CD4-positive, alpha-beta T cell treated with Interleukin-6 at 100 ng/mL for 8 hours (primary cell): ENCODE measurements at places on chromosomes 13 and 19.
A peak's percentile ranks its signal among the peaks of the same experiment; 100 is the strongest.

GRCh38 chr19:51422053-51422448 lies 4.6 kb upstream of the SIGLEC10 start:
- peak; percentile 68 for DNase-seq

DNA sequence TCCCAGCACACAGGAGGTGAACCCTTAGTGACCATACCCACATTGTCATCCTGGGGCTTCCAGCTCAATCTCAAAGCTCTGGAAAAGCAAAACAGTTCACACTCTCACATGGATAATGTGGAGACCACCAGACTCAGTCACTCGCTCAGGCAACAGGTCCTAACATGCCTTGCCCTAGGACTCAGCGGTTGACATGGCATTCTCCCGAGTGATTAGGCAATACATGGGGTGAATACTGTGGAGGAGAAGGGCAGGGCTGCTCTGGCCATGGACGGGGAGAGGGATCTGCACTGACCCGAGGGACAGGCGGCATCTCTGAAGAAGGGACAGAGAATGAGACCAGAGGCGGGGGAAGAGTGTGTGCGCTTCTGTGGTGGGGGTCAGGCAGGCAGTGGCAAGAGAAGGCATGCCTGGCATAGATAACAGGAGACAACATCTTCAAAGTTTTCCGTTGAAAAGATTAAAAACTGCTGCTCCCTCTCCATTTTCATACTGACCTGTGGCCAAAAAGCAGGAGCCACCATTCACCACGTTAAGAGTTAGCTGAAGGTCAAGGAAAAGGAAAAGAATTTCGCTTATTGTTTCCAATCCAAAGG lies 44.5 kb upstream of the EPHX3 start:
- DNase-seq: no peak

- DNase-seq: no peak
These were observed 672 bp downstream of the HPN start for GRCh38 chr19:35042056-35042730.

DNA sequence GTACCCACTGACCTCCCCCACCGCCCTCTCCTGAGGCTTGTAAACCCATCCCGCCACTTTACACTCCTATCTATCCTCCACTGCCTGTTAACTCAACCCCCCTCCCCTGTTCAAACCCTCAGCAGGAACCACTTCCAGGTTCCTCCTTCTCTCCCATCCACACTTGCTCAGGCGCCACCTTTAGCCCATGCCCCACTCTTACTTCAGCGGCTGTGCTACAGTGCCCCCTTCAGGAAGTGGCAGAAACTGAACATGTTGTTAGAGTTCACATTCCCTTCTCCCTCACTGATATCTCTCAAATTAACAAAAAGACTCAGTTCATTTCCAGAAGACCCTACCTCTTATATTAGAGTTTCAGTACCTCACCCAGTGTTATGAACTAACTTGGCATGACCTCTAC lies 49.4 kb downstream of the ZNF91 start:
- no peak for DNase-seq

GRCh38 chr13:39510316-39510695 lies 92.7 kb downstream of the LHFPL6 start:
- no peak for DNase-seq

GRCh38 chr13:43694146-43694664 lies 92.6 kb downstream of the ENOX1 start:
- no peak for DNase-seq

DNA sequence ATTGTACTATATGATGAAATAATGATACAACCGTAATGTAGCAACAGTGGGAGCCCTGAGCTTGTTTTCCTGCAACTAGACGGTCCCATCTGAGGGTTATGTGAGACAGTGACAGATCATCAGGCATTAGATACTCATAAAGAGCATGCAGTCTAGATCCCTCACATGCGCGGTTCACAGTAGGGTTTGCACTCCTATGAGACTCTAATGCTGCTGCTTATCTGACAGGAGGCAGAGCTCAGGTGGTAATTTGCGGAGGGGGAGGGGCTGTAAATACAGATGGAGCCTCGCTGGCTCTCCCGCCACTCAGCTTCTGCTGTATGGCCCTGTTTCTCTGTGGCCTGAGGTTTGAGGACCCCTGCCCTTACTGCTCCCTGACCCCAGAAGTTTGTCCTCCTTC lies 13.7 kb downstream of the EPHX3 start:
- DNase-seq: no peak

GRCh38 chr13:100128373-100128772 lies 39.5 kb downstream of the PCCA start:
- no peak for DNase-seq

GRCh38 chr19:18480006-18480691 lies 41.7 kb downstream of the ELL start:
- no peak for DNase-seq

DNA sequence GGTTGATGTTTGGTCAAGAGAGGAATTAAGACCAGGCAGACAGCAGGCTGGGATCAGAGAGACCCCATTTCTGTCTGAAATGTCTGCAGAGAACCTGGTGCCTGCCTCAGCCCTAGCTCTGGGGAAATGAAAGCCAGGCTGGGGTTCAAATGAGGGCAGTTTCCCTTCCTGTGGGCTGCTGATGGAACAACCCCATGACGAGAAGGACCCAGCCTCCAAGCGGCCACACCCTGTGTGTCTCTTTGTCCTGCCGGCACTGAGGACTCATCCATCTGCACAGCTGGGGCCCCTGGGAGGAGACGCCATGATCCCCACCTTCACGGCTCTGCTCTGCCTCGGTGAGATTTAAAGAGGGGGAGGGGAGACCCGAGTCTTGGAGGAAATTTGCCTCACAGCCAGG lies at the start of gene LILRB4:
Gene LILRB4, plus strand, starts transcription at position 256 of the 400 bp plus-strand sequence. Its CDS starts 49 bp downstream, at position 305.
- DNase-seq: no peak

GRCh38 chr13:50635504-50635903 lies 208.0 kb downstream of the DLEU7 start:
- no peak for DNase-seq

GRCh38 chr13:77928909-77929308 lies 10.3 kb upstream of the EDNRB start:
- DNase-seq: no peak
